ENCODE measurements at places on chromosomes 12 and 14.

DNA sequence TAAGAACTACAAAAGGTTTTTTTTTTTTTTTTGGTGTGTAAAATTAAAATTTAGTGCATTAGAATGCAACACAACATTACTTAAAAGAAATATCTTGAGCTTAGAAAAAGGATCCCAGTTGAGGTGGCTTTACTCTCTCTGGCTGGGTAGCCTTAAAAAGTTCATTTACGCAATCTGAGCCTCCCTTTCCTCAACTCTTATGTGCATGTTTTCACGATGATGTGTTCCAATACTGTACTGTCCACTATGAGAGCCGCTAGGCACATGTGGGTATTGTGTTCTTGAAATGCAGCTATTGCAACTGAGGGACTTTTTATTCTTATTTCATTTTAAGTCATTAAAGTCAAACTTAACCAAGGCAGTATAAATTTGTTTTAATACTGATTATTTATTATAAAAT, 460.9 kb upstream of the SYT1 start:
- DNase-seq: no peak

- DNase-seq: no peak
These were observed 148.4 kb upstream of the SYT10 start for GRCh38 chr12:33587784-33588712.

- no peak for DNase-seq
These were observed 16.1 kb upstream of the CCDC85C start for GRCh38 chr14:99619835-99620834.

- DNase-seq: no peak
These were observed 20.1 kb upstream of the GARIN6 start for GRCh38 chr12:99627459-99627858.

Measured in NK-92 treated with Interleukin-12 subunit alpha and Interleukin-12 subunit beta, amount 100 ng/mL, for 24 hours (cell line).